T-cell (primary cell): ENCODE measurements at places on chromosomes 12 and 14. TPM values are rescaled to one million over a fixed set of nuclear protein-coding genes. Genes with fewer than 3 reads are reported as not detected.

The SSTR1 gene
- not detected for total RNA-seq

The EML1 gene
- not detected for total RNA-seq

The INHBE gene
- 0.12 TPM for total RNA-seq

The CRIP1 gene
- total RNA-seq, result 290 TPM

The ADAM21 gene
- not detected for total RNA-seq

The LMBR1L gene
- 302 TPM for total RNA-seq

The SLC24A4 gene
- total RNA-seq, result 0.14 TPM

The BIN2 gene
- total RNA-seq, result 240 TPM

The TAMALIN gene
- 480 TPM for total RNA-seq

The KLRD1 gene
- total RNA-seq, result 24.4 TPM

The KRT79 gene
- total RNA-seq, result not detected

The TCL1B gene
- 0.88 TPM for total RNA-seq

The GPN3 gene
- total RNA-seq, result 6.3 TPM

The SIRT4 gene
- 4.1 TPM for total RNA-seq

The POTEM gene
- total RNA-seq, result not detected

The HIF1A gene
- 135 TPM for total RNA-seq

The CHD8 gene
- total RNA-seq, result 131 TPM

The HOTAIR gene
- not detected for total RNA-seq

The TAS2R46 gene
- 1.4 TPM for total RNA-seq

The CLEC4E gene
- total RNA-seq, result not detected

The CLEC7A gene
- 0.15 TPM for total RNA-seq

The PAX9 gene
- total RNA-seq, result 0.16 TPM

The TAS2R8 gene
- total RNA-seq, result not detected

The PLEKHG7 gene
- total RNA-seq, result 0.30 TPM

The IL22 gene
- not detected for total RNA-seq
